Pancreas (tissue), 10 donors: ENCODE measurements at places on chromosomes 5 and 9. TPM values are rescaled to one million over a fixed set of nuclear protein-coding genes. Genes with fewer than 3 reads are reported as not detected.

Gene SGCD
- 0.11 TPM for polyA plus RNA-seq

Gene FGFR4
- polyA plus RNA-seq = 69.6 TPM

DNA sequence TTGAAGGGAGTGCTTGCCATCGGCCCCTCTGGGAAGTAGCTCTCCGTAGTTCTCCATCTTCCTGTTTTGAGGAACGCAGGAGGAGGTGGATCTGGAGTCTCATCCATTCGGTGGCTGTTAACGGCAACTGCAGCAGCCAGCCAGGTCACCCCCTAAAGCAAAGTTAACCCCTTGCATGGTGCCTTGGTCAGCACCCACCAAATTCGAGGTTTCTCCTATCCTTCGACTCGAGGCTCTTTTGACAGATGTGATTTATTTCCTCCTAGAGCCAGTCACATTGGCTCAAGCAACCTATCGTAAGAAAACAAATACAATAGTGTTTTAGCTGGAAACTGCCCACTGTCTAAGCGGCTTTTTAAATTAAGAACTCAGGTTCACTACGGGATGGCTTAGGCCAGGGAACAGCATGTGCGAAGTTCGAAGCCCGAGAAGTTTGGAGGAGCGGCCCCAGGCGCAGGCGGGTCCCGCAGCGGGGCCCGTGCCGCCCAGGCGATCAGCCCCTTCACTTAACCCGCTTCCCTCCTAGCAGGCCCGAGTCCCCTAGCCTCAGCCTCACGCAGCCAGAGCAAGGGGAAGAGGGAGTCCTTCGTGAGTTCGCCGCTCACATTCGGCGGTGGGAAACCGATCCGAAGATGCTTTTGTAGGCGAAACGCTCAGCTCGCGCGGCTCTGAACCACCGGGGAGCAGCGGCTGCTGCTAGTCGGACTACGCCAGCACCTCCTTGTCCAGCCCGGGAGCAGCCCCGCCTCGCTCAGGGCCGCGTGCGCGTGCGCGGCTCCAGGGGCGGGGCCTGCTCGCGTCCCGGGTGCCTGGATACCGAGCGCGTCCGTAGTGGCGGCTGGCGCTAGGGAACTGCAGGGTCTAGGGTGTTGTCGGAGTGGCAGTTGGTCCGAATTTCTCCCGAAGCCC, at the start of gene ROPN1L:
Gene ROPN1L (plus strand): TSS at position 797 of the 909 bp plus-strand sequence. CDS start 289 bp downstream, outside the sequence.
- peak within 1 kb of the TSS; percentile 47 for H3K4me3 ChIP-seq
- DNase-seq = peak; percentile 86
- H3K36me3 ChIP-seq = no peaks in the 10 kb centered on the region
- no peaks in the 10 kb centered on the region for H3K27me3 ChIP-seq

DNA sequence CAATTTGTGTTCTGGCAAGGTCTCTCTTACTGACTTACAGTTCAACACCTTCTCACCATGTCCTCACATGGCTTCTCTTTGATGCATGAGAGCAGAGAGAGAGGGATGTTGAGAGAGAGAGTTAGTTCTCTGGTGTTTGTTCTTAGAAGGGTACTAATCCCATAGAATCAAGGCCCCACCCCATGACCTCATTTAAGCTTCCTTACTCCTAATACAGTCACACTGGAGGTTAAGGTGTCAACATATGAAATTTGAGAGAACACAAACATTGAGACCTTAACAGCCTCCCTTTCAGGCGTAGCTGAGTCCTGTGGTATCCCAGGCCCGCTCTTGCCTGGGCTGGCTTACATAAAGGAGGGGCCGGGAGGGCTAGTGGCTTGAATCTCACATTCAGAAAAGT, 10.6 kb upstream of the SEMA6A start:
- no peak for DNase-seq
- H3K27ac ChIP-seq = no peak overlapping the region
- H3K4me1 ChIP-seq = no peaks in the 10 kb centered on the region
- H3K27me3 ChIP-seq = no peaks in the 10 kb centered on the region
- H3K4me3 ChIP-seq = no peak overlapping the region
- H3K36me3 ChIP-seq = no peaks in the 10 kb centered on the region

Gene MAML1
- polyA plus RNA-seq = 7.1 TPM

GRCh38 chr5:126422994-126423788, at the start of gene GRAMD2B:
TSS of gene GRAMD2B (plus strand) at chr5:126423409. CDS start at chr5:126423607, 198 bp downstream.
- peak within 1 kb of the TSS; percentile 53 for H3K4me3 ChIP-seq
- peak; percentile 86 for DNase-seq
- no peaks in the 10 kb centered on the region for H3K4me1 ChIP-seq
- no peaks in the 10 kb centered on the region for H3K36me3 ChIP-seq
- H3K27ac ChIP-seq = peak within 1 kb of the TSS; percentile 49

DNA sequence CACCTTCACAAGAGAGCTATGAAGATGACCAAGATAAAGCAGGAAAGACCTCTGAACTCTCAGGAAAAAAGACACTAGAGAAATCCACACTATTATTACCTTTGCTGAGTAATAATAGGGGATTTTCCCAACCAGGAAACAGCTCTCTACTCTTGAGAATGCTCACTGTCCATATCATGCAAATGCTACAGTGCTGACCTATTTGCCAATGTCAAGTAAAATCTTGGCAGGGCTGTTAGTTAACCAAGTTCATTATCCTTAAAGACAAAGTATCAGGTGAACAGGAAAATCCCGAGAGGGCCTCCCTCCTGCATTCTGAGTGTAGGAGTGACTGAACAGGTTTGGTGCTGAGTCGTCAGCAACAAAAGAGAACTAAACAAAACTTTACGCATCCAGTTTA, 306.6 kb downstream of the ACTL7B start:
- no peak overlapping the region for H3K4me3 ChIP-seq
- peak overlapping the region; percentile 38 for H3K27ac ChIP-seq
- no peaks in the 10 kb centered on the region for H3K27me3 ChIP-seq
- no peaks in the 10 kb centered on the region for H3K36me3 ChIP-seq
- DNase-seq = no peak
- peaks cover 21% of the 10 kb centered on the region for H3K4me1 ChIP-seq

DNA sequence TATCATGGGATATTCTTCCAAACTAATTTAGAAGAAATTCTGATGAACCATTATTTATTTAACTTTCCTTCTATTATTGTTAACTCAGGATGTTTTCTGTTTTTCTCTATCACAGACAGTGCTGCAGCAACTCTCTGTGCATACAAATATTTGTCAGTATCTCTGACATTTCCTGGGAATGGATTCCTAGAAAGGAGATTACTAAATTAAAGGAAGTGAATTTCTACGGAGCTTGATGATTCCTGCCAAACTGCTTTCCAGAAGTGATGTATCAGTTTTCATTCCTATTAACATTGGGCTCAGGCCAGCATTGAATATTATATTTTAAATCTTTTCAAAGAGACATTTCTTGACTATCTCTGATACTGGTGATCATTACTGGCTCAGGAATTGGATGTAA, 26.0 kb upstream of the MAST4 start:
- no peaks in the 10 kb centered on the region for H3K4me1 ChIP-seq
- H3K27ac ChIP-seq = no peak overlapping the region
- no peak overlapping the region for H3K4me3 ChIP-seq
- no peak for DNase-seq
- H3K36me3 ChIP-seq = no peaks in the 10 kb centered on the region

- no peaks in the 10 kb centered on the region for H3K27me3 ChIP-seq
- no peak overlapping the region for H3K27ac ChIP-seq
- no peaks in the 10 kb centered on the region for H3K4me1 ChIP-seq
- H3K4me3 ChIP-seq = no peak overlapping the region
These were observed 84.2 kb downstream of the GIN1 start for GRCh38 chr5:103035701-103036100.

DNA sequence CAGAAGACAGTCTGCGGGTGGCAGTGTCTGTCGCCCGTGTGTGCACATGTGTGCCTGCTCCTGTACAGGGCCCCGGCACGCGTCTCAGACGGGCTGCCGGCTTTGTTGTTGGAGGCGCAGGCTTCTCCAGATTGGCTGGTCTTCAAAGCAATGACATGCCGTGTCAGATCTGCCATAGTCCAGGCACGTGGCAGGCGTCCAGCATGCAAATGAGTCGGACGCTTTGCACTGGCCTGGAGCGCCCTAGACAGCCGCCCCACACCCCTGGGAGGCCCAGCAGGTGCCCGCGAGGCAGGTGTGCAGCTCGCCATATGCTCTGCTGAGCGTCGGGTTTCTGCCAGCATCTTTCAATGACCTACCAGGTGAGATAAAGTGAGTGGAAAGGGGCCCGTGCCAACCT, 71.5 kb downstream of the GADD45G start:
- H3K27ac ChIP-seq = peak overlapping the region; percentile 32
- no peaks in the 10 kb centered on the region for H3K27me3 ChIP-seq
- H3K36me3 ChIP-seq = no peaks in the 10 kb centered on the region
- H3K4me3 ChIP-seq = no peak overlapping the region

GRCh38 chr9:72751541-72751940, 201.3 kb downstream of the ALDH1A1 start:
- H3K4me1 ChIP-seq = no peaks in the 10 kb centered on the region
- H3K27ac ChIP-seq = no peak overlapping the region
- H3K36me3 ChIP-seq = no peaks in the 10 kb centered on the region
- no peaks in the 10 kb centered on the region for H3K27me3 ChIP-seq
- H3K4me3 ChIP-seq = no peak overlapping the region

GRCh38 chr5:24141046-24141445, 503.7 kb downstream of the CDH10 start:
- no peak overlapping the region for H3K27ac ChIP-seq
- DNase-seq = no peak

DNA sequence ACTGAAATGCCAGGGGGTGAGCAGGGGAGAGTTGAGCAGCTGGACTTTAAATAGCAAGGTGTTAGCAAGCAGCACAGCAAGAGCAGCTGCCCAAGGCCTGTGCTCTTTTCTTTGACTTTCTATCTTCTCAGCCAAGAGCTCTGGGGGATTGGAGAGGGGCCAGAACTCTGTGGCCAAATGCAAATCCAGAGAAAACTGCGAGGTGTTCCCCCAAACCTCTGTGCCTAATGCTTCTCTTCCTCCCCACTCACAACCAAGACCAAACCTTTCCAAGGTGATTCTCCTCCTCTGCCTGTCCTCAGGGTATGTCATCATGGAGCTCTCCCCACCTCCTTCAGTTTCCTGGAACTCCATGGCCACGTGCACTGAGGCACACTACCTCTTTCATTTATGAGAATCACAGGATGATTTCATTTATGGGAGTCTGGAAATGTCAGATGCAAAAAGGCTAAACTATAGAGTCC, 118.7 kb upstream of the WWC1 start:
- H3K4me1 ChIP-seq = no peaks in the 10 kb centered on the region
- H3K36me3 ChIP-seq = no peaks in the 10 kb centered on the region
- H3K27me3 ChIP-seq = no peaks in the 10 kb centered on the region
- H3K4me3 ChIP-seq = no peak overlapping the region

Gene MYOZ3
- 0.23 TPM for polyA plus RNA-seq

Gene ORM2
- 0.34 TPM for polyA plus RNA-seq

- no peak for DNase-seq
- no peaks in the 10 kb centered on the region for H3K36me3 ChIP-seq
- H3K4me1 ChIP-seq = peaks cover 6% of the 10 kb centered on the region
- no peak overlapping the region for H3K27ac ChIP-seq
These were observed 88.2 kb upstream of the HAND1 start for GRCh38 chr5:154566146-154566680.

Gene CLIC3
- 1.1 TPM for polyA plus RNA-seq

Gene CCNI2
- 0.84 TPM for polyA plus RNA-seq

Gene FOXD4L4
- polyA plus RNA-seq = 0.08 TPM

DNA sequence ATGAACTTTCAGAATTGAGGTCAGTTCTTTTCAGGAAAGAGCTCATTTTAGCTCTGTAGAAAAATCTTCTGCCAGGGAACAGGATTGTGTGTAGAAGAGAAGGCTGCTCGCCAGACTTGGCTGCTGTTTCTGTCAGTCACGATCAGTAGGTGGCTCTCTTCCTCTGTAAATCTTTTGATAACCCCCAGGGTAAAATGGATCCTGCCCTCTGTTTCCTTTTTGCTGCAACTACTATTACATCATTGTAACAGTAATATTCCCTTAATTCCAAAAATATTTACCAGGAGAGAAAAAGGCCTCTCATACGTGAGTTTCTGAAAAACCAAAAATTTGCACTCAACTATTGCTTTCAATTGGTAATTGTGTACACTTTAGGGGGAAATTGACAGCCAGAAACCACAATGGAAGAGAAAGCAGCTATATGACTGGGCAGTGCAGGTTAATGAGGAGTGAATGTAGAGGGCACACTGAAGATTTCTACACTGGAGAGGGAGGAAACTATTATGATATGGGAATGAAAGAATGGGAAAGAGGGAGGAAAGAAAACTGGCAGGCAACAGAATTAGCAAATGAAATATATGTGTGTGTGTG, 12.3 kb downstream of the IFNA21 start:
- no peak overlapping the region for H3K4me3 ChIP-seq

GRCh38 chr5:132753135-132753987, 6.1 kb downstream of the CCNI2 start:
- H3K4me1 ChIP-seq = no peaks in the 10 kb centered on the region
- no peak overlapping the region for H3K4me3 ChIP-seq

Gene PDE4D
- 2.2 TPM for polyA plus RNA-seq

DNA sequence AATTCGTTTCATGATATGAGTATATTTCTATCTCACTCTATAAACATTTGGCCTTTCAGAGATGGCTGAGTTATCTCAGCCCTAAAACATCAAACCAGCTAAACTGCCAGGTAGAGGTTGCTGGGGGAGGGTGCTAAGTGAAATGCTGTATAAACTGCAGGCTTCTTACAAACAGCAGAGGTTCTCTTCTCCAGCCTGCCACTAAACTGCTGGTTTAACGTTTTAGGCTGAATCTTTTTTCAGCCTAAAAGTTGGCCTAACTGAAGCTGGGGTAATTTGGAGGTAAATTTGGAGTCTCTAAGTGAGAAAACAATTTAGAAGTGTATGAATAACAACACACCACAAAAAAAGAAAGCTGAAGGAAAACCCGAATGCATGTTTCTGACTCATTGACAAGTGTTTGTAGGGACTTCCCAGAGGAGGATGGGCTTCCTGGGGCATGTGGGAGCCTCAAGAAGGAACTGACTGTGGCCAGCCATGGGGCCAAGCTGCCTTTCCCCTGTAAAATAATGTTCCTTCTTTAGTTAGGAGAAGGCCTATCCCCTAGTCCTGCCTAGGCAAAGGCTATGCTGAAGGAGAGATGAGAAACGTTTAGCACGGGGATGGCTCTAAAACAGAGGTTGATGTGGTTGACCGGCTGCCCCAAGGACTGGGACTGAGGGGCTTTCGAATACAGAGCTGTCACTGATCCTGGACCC, 44.3 kb downstream of the SLC28A3 start:
- H3K36me3 ChIP-seq = peaks cover 5% of the 10 kb centered on the region
- no peaks in the 10 kb centered on the region for H3K27me3 ChIP-seq
- no peak overlapping the region for H3K27ac ChIP-seq
- DNase-seq = no peak
- no peaks in the 10 kb centered on the region for H3K4me1 ChIP-seq
- H3K4me3 ChIP-seq = no peak overlapping the region

Gene FAM221B
- 0.11 TPM for polyA plus RNA-seq

Gene MCTP1
- polyA plus RNA-seq = 1.5 TPM

Gene SV2C
- polyA plus RNA-seq = 0.14 TPM

- no peaks in the 10 kb centered on the region for H3K27me3 ChIP-seq
- H3K36me3 ChIP-seq = no peaks in the 10 kb centered on the region
- H3K4me3 ChIP-seq = no peak overlapping the region
These were observed 319.1 kb downstream of the GLIS3 start for GRCh38 chr9:3980771-3981170.
